ENCODE measurements at places on chromosomes 2 and 18. TPM values are rescaled to one million over a fixed set of nuclear protein-coding genes. Genes with fewer than 3 reads are reported as not detected.

Gene IFIH1
- 1.6 TPM for total RNA-seq

DNA sequence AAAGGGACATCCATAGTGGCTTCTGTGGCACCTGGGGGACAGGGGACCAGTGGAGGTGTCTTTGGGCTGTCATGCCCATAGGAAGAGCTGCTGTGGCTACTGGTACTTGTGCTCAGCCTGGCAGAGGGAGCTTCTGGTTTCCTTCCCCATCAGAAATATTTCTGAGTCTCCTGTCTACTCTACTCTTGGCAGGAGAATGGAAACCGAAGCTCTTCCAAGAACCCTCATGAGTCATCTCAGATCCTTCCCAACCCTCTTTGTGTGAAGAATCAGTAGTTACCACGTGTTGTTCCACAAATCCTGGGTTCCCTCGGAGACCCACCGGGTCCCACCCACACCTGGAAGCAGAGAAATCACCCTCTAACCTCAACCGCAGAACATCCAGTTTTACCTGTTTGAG is 234.9 kb downstream of the FHOD3 start:
- peak; percentile 88 for DNase-seq

Gene CNGA3
- 0.51 TPM for total RNA-seq

Gene OR6B2
- total RNA-seq: not detected

Gene PSTPIP2
- total RNA-seq: 2.8 TPM

Gene TTC31
- 17.7 TPM for total RNA-seq

Gene SPP2
- total RNA-seq: not detected

Gene C2orf15
- not detected for total RNA-seq

DNA sequence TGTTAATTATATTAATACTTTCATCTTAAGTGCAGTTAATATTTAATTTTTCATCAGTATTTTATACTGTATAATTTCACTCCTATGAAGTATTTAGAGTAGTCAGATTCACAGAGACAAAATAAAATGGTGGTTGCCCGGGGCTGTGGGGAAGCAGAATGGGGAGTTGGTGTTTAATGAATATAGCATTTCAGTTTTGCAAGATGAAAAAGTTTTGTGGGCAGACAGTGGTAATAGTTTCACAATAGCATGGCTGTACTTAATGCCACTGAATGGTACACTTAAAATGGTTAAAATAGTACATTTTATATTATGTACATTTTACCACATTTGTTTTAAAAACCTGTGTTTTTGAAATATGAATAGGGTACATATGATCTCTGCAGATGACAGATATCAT is 31.2 kb downstream of the CFAP221 start:
- DNase-seq: no peak

DNA sequence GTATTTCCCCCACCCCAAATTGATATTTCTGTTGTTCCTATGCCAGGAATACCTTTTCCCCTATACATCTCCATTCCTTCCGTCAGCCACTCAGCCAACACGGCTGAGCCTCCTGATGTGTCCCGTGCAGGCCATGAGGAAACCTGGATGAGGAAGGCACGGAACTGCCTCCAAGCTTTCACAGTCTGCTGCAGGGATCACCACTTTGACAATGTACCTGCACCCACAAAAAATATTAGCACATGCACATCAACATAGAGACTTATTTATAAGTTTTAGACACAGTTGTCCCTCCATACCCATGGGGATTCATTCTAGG is 101.4 kb upstream of the PPP1CB start:
- DNase-seq: no peak

DNA sequence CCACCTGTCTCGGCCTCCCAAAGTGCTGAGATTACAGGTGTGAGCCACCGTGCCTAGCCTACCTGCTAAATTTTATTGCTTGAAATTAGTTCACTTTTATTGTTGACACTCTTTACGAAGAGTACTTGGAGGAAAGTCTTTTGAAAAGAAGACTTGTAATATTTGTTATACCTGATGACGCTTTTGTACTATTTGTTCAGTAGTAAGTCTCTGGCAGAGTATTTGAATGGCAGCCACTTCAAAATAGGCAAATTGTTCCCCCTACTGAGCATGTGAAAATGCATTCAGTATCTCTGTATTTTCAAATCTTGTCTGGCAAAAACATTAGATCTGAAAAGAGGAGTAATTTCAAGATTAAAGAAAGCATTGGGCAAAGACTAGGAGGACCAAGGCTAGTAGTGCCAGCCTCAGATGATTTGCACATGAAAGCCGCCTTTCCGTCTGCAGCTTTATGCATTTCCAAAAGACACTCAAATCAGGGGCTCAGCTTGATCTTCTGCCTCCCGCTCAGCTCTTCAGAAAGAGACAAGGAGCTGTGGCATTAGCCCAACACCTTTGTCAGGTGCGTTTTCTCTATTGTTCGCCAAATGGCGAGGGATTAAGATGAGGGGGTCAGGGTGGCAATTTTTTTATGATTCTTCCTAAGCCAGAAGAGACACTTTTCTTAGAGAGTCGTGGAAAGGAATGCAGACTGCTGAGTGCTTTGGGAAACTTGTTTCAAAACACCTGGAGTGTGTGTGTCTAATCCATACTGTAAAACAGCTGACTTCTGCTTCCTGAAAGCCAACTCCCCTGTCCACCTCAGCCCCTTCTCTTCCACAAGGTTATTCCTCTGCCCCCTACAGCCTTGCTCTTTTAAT is 18.8 kb upstream of the FOXI3 start:
- DNase-seq: no peak

All from GM23248 (cell line).